ENCODE measurements at places on chromosomes 2 and 18. TPM values are rescaled to one million over a fixed set of nuclear protein-coding genes. Genes with fewer than 3 reads are reported as not detected.

DNA sequence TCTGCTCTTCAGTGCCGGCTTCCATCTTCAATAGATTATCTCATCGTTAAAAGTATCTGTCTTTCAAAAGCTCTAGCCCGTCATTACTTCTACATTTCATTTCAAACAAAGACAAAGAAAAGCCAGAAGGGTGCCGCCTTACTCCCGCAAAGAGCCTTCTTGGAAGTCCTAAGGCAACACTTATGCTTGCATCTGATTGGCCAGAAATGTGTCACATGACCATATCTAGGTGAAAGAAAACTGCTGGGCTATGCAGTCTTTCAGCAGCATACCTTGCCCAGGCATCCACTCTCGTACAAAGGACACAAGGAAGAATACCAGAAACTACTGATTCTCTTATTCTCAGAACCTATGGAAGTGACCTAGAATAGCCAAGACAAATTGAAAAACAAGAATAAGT lies 217.1 kb upstream of the SLC35G4 start:
- no peak overlapping the region for H3K27ac ChIP-seq
- H3K4me3 ChIP-seq = no peak overlapping the region
- no peak for DNase-seq
- H3K4me1 ChIP-seq = no peaks in the 10 kb centered on the region
- no peaks in the 10 kb centered on the region for H3K36me3 ChIP-seq

- no peak overlapping the region for H3K4me3 ChIP-seq
- H3K36me3 ChIP-seq = no peaks in the 10 kb centered on the region
- no peak overlapping the region for H3K27ac ChIP-seq
- H3K4me1 ChIP-seq = peaks cover 11% of the 10 kb centered on the region
- no peaks in the 10 kb centered on the region for H3K27me3 ChIP-seq
Measured at GRCh38 chr2:207801259-207801658, 31.6 kb upstream of the FZD5 start.

The CAVIN2 gene
- 15.8 TPM for total RNA-seq

GRCh38 chr18:64219517-64219916 lies 70.6 kb upstream of the LINC00305 start:
- H3K36me3 ChIP-seq = no peaks in the 10 kb centered on the region
- DNase-seq = no peak
- H3K27me3 ChIP-seq = no peaks in the 10 kb centered on the region
